T-helper 1 cell (primary cell): ENCODE measurements at places on chromosomes 3 and 15.

GRCh38 chr3:129485721-129486663, 42.4 kb upstream of the RHO start:
- DNase-seq, result peak; percentile 27

DNA sequence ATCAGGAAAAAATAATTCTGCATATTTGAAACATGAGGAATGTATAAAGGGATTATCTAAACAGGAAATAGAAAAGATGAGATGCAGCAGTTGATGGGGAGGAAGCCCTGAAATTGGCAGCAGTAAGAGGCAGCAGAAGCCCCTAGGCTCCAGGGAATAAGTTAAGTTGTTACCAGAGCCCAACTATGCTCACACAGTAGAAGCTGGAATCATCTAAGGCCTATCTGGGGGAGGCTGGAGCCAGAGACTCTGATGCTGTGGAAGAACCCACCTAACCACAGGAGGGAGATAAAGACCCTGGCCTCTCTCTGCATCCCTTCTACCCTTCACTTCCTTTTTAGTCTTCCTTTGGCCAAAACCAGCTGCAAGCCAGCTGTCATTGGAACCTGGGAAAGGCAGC, 519.7 kb downstream of the DIPK2A start:
- no peak for DNase-seq

- DNase-seq, result no peak
These were observed 30.8 kb downstream of the LIPC start for GRCh38 chr15:58462547-58462946.

DNA sequence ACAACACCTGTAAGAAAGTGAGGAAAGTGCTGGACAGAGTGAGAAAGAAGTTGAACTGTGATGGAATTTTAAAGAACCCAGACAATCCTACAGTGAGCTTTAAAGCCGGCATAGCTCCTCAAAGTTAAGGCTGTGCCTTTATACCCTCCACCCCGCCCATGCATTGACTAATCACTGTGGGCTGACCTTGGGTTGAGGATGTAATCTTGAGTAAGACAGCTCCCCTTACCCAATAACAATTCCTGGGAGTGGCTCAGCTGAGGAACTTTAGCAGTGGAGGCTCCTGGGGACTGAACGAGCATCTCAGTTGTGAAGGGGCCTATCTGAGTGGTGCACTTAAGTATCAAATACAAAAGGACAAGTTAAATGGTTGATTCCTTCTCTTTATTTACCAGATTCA, 35.7 kb upstream of the ZNF770 start:
- DNase-seq, result no peak

DNA sequence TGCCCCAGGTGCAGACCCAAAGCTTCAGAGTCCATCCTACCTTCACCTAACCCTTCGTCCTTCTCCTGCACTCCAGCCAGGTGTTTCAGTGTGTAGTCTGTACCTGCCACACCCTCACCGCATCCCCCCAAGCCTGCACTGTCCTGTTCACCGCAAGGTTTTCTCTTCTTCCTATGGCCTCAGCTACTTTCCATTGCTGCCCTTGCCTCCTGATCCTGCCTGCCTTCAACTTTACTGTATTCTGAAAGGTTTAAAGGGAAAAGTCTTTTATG, 9.3 kb downstream of the GPR160 start:
- no peak for DNase-seq

DNA sequence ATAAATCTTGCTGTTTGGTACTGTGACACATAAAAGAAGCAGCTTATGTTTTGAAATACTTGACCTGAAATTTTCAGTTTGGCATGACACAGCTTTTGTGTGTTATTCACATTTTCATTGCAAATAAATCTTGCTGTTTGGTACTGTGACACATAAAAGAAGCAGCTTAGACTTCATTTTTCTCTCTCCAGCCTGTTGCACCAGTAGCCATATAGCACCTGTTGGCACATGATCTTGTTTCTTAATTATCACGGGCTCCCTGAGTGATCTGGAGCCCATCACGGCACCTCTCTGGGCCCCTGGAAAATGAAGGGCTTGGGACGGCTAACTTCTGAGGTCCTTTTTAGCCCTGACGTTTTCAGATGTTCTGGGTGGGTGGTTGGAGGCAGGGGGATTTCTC, 77.4 kb upstream of the SLCO3A1 start:
- no peak for DNase-seq

- no peak for DNase-seq
These were observed 645.6 kb upstream of the CBLB start for GRCh38 chr3:106514431-106514830.

DNA sequence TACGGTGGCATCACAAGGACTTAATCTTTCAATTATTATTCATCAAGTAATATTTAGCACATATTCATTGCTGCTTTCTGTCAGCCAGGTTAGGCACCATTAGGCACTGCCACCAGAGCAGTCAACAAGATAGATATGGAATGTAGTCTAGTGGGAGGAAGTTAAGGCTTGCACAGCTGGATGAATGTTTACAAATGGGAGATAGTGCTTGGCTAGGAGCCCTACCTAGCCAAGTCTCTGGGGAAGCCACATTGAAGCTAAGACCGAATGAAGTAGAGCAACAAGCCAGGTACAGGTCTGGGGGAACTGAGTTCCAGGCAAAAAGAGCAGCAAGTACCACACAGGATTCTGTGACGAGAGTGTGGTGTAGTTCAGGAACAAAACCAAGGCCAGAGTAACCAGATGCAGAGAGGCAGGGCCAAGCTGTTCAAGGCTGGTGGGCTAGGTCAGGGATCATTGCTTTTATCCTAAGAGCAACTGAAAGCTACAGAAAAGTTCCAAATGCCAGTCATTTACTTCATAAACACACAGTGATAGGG, 33.4 kb upstream of the SCAANT1 start:
- DNase-seq, result no peak

DNA sequence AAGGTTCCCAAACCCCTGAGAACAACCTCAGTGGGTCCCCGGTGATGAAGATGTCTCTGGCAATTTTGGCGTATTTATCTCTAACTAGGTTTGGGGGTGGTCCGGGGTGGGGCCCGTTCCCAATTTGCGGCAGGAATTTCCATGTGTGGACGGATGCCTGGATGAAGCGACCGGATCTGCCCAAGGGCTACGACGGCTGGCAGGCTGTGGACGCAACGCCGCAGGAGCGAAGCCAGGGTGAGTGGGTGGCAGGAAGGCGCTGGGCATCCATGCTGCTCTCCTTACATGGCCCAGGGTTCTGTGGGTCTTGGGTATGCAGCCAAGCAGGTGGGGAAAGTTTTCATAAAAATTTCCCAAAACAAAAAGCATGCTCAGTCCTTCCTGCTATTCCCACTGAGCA, 29.3 kb downstream of the TGM4 start:
- no peak for DNase-seq

GRCh38 chr3:139230391-139230790, 113.4 kb upstream of the MRPS22 start:
- DNase-seq, result no peak

DNA sequence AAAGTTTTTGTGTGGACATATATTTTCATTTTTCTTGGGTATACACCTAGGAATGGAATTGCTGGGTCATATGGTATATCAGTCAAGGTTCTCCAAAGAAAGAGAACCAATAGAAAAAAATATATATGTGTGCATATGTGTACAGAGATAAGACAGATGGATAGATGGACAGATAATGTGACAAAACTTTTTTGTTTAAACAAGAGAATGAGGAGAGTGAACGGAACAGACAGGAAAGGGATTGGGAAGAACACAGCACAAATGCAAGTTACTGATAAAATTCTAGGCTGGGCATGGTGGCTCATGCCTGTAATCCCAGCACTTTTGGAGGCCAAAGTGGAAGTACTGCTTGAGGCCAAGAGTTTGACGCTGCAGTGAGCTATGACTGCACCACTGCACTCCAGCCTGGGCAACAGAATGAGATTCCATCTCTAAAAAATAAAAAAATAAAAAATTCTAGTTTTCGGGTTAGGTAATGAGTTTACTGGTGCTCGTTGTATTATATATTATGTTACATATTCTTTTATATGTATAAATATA, 50.0 kb downstream of the HSPBAP1 start:
- DNase-seq, result no peak

DNA sequence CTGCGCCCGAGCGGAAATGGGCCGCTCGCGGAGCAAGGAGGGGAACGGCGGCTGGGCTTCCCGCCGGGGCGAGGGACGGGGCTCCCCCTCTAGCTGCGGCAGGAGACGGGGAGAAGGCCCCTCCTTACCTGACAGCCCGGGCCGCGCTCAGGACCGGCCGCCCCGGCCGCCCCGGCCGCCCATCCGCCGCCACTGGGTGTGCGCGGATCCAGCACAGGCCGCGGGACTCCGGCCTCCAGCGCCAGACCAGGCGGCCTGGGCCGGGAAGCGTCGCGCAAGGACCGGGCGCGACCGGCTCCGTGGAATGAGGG, 296 bp downstream of the TPRA1 start:
- no peak for DNase-seq

DNA sequence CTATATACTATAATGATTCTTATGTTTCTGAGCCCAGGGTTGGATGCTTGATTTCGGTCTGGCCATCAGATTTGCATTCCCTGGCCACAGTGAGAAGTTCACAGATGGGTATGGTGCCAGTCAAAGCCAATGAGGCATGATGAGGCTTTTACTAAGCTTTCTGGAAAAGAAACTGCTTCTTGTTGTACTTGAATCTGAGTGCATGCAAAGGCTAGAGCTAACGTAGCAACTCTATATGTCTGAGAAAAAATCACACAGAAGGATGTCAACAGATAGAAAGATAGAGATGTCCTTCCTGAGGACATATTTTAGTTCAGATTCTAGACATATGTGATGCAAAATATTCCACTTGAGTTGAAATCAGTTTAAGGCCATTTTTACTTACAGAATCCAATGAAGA, 608.1 kb downstream of the ROBO1 start:
- no peak for DNase-seq

DNA sequence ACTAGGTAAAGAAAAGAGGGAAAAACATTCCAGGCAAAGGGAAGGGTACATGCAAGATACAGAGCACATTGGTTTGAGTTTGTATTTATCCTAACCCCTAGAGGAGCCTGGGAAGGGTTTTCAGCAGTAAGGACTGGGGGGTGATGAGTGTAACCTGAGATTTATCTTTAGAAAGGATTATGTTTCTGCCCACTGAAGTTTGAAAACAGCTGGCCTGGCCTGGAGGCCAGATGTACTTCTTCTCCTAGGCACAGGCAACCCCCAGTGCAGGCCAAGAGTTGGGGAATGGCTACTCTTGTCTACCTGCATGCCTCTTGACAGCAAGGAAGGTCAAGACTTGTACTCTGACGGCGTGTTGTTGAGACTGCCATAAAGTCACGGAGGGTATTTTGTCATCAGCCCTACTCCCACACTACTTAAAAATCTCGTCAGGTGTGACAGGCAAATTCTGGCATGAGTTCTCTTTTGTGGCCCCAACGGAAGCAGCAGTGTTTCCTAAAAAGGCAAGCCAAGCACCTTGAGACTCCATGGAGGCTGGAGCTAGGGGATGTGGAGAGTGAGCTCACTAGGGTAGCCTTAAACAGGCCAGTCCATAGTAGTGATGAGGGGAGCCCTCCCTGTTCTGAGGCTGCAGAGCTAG, 241.5 kb upstream of the WNT5A start:
- DNase-seq, result no peak

- no peak for DNase-seq
These were observed 113.9 kb downstream of the OXNAD1 start for GRCh38 chr3:16378920-16379319.

DNA sequence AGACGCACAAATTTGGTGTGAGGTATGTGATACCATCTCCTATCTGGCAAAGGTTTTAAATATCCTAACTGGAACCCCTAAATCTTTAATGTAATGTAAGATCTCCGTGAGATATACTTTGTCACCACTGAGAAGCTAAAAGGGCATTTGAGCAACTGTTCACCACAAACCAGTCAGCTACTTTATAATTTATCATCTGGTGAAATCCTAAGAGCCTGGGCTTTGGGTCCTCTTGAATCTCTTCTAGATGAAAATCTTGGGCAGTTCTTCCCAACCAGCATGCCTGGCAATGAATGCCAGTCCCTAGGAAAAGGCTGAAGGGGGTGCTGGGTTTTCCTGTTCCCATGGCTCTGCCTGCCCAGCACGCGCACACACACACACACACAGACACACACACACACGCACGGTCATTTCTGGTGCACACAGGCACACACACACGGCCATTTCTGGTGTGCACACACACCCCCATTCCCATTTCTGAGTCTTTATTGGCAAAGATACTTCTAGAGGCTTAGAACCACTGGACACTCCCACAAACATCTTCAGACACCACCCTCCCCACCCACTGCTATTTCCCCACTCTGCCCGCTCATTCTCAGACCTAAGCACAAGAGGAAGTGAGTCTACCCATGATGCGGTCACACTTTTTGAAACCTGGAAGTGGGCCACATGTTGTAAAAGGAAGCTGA, 72.6 kb downstream of the MYO1E start:
- DNase-seq, result peak; percentile 90

DNA sequence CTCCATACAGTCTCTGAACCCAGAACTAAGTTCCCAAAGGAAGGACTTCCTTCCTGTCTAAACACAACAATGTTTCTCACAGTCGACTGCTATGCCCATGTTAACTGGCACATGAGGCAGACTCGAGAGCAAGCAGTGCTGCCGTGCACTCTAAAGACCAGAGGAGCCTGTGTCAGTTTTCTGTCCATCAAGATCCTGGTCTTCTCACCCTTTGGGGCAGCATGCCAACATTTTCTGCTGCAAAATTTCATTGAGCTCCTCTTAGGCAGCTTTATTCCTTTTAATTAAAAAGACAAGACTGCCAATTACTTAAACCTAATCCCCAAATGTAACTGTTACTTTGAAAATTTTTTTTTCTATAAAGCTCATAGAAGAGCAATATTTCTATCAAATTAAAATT, 205.1 kb downstream of the GAP43 start:
- DNase-seq, result no peak

GRCh38 chr3:182382112-182382857, 411.0 kb upstream of the ATP11B start:
- no peak for DNase-seq

DNA sequence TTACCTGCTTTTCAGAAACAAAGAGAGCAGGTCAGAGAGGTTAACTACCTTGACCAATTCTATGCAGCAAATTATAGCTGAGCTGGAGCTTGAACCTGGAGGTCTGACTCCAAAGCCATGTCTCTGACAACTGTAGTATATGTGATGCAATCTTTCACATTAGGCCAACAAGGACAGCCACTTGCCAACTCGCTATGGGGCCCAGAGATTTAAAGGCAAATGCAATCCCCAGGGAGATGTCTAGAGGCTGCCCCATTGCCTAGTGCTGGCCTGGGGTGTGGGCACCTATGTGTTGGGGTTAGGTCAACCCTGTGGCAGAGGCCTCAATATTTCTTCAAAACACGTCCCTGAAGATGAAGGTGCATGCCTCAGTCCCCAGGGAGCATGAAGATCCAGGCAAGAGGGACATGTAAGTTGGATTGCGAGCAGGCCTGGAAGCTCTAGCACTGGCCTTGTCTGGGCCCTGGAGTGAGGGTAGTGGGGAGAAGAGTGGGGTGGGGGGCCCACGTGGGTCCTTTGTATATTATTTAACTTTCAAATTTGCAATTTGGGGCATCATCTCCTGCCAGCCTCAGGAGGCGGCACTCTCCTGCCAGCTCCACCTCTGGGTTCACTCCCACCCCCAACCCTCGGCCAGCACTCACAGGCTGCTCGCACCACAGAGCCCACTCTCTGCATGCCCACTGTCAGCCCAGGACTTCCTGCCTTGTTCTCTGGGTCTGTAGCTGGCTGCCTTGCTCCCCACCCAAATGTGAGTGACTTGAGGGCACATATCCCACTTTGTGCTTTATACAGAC, 64.3 kb downstream of the SLC12A8 start:
- no peak for DNase-seq
